Activated T-helper 1 cell treated with anti-CD3 and anti-CD28 coated beads, Interleukin-12 subunit alpha, Interleukin-12 subunit beta, Interleukin-2, Interleukin-4 antibody, amounts not matched to agents 30 ng/mL and 10 ng/mL and 1 ng/mL, durations not matched to agents 14 hours and 24 hours and 36 hours (primary cell): ENCODE measurements at places on chromosomes 16 and 17. TPM values are rescaled to one million over a fixed set of nuclear protein-coding genes. Genes with fewer than 3 reads are reported as not detected.

DNA sequence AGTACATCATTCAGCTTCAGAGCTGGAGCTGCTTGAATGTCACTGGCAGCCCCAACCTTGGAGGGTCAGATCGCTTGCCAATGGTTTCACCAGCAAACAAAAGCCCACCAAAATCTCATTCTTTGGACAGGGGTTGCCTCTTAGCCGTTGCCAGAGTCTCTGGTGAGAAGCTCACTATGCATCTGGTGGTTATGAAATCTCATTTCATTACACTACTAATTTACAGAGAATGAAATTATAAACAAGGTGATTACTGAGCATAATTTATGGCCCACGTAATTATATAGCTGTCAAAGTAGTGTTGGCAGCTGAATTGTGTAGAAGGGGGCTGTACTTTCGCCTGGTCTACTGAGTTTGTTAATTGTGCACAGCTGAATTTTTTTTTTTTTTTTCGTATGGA, 688.9 kb upstream of the KIF2B start:
- no peaks in the 10 kb centered on the region for H3K36me3 ChIP-seq
- no peaks in the 10 kb centered on the region for H3K27me3 ChIP-seq
- H3K27ac ChIP-seq, result no peak overlapping the region
- H3K4me3 ChIP-seq, result no peak overlapping the region
- no peak for DNase-seq
- no peaks in the 10 kb centered on the region for H3K4me1 ChIP-seq

Gene CCDC200
- total RNA-seq, result 0.32 and 0.47 TPM in 2 replicates

DNA sequence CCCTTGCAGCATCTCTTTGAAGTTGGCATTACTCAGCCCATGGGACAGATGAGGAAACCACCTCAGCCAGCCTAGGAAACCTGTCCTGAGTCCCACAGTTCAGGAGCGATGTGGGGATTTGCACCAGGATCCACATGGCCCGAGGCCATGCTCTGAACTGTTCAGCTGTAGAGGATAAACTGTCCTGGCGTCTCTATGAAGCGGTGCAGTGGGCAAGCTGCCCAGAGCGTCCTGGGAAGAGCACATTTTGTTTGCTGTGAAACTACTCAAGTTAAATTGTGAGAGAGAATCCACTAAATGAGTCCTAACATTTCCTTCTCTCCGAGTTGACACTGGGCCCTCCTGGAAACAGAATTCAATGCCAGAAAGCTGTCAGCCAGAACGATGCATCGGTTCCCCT, 276.6 kb upstream of the TNRC6C start:
- H3K4me1 ChIP-seq, result no peaks in the 10 kb centered on the region
- peaks cover 13% of the 10 kb centered on the region for H3K36me3 ChIP-seq
- H3K27me3 ChIP-seq, result no peaks in the 10 kb centered on the region
- no peak overlapping the region for H3K27ac ChIP-seq
- no peak for DNase-seq

- no peaks in the 10 kb centered on the region for H3K27me3 ChIP-seq
- no peak overlapping the region for H3K4me3 ChIP-seq
- no peak for DNase-seq
- H3K4me1 ChIP-seq, result peaks cover 11% of the 10 kb centered on the region
- no peak overlapping the region for H3K27ac ChIP-seq
Observed at GRCh38 chr17:13995856-13996271, 73.4 kb upstream of the COX10 start.

Gene ARSG
- 5.5 and 6.7 TPM in 2 replicates for total RNA-seq

DNA sequence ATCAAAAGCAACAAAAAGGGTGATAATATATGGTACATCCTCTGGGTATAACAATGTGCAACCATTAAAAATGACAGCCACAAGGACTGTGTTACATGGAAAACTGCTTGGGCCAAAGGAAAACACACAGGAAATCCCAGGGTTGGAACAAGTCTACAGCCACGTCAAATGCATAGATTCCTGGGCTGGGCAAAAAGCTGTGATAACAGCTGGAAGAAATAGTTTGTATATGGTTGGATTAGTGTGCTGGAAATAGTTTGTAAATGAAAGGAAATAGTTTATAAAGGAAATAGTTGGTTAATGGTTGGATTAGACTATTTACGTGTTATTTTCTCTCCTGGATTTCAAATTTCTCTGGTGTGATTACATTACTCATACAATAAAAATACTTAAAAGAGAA, 2.6 kb downstream of the HSD17B2 start:
- H3K27me3 ChIP-seq, result peaks cover 6% of the 10 kb centered on the region
- no peak overlapping the region for H3K27ac ChIP-seq
- H3K4me1 ChIP-seq, result no peaks in the 10 kb centered on the region
